ENCODE measurements at places on chromosomes 13 and 19.

DNA sequence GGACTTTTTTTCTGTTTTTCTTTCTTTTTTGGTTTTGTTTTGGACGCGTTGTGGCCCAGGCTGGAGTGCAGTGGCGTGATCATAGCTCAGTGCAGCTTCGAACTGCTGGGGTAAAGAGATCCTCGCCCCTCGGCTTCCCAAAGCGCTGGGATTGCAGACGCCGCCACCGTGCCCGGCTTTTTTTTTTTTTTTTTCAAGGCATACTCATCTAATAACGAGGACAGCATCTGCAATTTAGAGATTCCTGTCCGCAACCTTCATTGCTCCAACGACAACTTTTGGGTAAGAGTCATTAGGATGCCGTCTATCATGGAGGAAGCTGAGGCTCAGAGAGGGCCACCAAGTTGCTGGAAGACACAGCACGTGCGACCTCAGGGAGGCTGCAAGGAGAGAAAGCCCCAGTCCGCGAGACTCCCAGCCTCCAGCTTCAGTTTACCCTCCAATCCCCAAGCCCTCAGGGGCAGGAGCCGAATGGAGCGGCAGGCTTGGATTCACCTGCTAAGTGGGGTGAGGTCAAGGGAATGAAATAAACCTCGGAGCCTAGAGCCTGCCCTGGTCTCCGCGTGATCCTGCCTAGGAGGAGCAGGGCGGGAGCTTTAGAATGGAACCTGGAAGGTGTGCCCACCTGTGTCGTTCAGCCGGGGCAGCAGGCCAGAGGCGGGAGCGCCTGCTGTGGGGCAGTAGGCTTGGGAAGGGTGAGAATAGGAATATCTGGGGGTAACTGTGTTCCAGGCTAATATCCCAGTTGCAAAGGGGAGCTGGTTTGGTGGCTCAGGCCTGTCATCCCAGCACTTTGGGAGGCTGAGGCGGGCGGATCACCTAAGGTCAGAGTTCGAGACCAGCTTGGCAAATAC lies 676 bp upstream of the POLRMT start:
- H3K4me3 ChIP-seq = peak overlapping the region; percentile 89
- H3K27ac ChIP-seq = peak overlapping the region; percentile 78
- peaks cover 6% of the 10 kb centered on the region for H3K36me3 ChIP-seq
- H3K4me1 ChIP-seq = peaks cover 23% of the 10 kb centered on the region

- peaks cover 50% of the 10 kb centered on the region for H3K4me1 ChIP-seq
- peak overlapping the region; percentile 96 for H3K4me3 ChIP-seq
- H3K27me3 ChIP-seq = no peaks in the 10 kb centered on the region
Observed at GRCh38 chr19:1250437-1251260, 2.3 kb downstream of the MIDN start.

DNA sequence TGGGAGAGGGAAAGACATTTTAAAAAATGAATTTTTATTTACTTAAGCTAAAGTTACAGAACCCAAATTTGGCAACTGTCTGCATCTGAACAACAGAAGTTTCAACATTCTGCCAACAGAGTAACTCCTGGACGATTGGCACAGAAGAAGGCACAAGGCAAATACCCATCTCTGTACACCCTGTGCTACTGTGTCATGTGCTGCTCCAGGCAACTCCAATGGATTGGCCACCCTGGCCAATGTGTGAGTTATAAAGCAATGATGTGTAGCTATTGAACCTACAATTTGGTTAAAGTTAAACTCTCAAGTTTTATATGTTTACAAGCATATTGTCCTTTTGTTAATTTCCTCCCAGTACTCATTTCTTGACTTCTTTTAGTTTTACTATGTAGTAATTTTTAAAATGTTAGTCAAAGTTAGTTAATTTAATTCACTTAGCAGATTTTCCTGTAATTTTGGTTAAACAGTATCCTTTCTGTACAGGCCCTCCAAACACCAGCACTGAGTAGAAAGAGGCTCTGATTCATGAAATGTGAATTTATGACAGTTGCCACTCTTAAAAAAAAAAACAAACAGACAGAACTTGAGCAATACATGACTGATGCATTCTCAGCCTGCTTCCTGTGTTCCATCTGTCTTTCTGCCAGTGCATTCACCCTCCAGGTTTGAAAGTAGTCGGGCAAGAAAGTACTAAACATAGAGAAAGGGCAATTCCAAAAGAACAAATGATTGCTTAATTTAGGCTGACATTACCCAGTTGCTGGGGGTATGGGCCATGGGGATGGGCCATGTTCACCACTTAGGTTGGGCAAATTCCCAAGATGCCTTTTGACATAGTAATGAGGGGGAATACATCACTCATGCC lies 5.9 kb downstream of the STARD13 start:
- no peaks in the 10 kb centered on the region for H3K4me1 ChIP-seq
- no peaks in the 10 kb centered on the region for H3K36me3 ChIP-seq
- H3K4me3 ChIP-seq = no peak overlapping the region
- H3K27me3 ChIP-seq = no peaks in the 10 kb centered on the region
- H3K27ac ChIP-seq = no peak overlapping the region
- no peak for DNase-seq

DNA sequence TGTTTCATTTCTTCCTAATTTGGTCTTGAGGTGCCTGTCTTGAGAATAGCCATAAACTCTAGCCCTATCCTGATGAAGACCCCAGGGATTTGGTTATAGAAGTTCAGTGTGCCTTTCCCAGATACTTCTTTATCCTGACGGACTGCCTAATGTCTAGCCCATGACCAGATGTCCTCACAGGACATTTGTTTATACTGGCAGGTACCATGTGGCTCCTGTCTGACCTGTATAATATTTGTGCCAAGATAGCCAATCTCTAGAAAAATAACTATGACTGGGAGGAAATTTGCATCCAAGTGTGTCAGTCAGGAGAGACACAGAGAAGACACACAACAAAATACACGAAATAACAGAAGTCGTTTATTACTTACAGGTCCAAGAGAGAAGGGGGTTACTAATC lies 69.2 kb upstream of the MIR17HG start:
- no peaks in the 10 kb centered on the region for H3K36me3 ChIP-seq
- H3K4me3 ChIP-seq = no peak overlapping the region
- DNase-seq = no peak

GRCh38 chr13:90201202-90201601 lies 1146.3 kb upstream of the MIR17HG start:
- no peak for DNase-seq
- no peak overlapping the region for H3K4me3 ChIP-seq
- no peak overlapping the region for H3K27ac ChIP-seq
